ENCODE measurements at places on chromosomes 1 and 21.
A peak's percentile ranks its signal among the peaks of the same experiment; 100 is the strongest.

DNA sequence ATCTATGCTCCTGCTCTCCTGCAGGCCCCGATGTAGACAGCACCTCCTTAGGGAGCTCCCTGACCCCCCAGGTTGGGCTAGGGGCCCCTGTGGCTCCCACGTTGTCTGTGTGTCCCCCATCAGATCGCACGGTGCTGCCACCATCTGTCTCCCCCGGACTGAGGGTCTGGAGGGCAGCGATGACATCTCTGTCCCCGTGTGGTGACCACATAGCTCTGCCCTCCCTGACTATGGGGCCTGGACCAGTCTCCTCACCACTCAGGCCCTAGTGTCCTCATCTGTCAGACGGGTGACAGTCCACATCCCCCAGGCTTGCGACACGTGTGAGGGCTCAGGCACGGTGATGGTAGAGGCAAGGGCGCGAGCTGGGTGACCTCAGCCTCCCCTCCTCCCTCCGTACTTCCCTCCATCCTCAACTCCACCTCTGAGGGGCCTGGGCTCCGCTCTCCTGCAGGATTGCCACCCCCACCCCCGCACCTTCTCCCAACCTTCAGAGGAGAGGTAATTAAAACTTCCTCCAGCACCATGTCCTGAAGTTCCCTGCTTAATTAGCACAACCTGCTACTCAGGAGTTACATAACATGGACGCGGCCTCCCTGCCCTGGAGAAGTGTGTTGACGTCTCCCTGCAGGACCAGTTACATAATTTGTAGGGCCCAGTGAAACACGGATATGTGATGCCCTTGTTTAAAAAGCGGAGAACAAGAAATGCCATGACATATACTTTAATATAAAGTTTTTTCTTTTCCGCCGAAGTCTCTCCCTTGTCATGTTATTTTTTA is 288.2 kb downstream of the PTPRU start:
- H3K4me3 ChIP-seq, result no peak overlapping the region
- H3K36me3 ChIP-seq, result no peaks in the 10 kb centered on the region
- no peak overlapping the region for H3K27ac ChIP-seq
- peaks cover 69% of the 10 kb centered on the region for H3K27me3 ChIP-seq

DNA sequence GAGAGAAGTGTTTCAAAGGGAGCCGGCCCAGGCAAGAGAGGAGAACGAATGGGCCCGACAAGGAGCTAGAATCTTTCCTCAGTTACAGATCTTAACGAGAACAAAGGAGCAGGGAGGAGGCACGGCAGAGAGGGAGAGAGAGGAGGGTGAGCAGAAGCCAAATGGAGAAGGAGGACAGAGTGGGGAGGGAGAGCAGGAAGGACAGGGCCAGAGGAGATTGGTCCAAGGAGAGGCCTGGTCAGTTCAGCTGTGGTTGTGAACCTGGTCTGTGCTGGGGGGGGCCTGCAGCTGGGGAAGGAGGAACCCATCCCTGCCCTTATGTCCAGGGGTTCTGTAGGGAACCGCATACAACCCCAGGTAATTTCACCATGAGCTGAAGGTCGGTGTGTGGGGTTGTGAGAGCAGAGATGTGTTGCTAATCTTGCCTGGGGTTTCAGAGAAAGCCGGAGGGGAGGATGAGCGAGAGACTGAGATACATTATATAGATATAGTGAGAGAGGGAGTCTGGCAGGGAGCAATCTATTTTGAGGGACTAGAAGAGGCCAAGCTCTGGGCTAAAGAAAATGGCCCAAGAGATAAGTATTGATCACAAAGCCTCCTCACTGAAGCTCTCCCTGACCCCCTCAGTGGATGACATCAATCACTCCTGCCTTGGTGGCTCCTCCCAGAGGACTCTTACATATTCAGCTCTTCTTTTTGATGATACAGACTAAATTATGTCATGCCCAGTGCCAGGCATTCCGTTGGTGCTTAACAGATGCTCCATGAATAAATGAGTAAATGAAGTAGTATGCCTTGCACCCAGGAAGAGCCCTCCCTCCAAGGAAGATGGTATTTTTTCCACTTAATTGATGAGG is 64.2 kb upstream of the CD1D start:
- DNase-seq, result no peak
- no peak overlapping the region for H3K27ac ChIP-seq
- H3K4me3 ChIP-seq, result no peak overlapping the region

DNA sequence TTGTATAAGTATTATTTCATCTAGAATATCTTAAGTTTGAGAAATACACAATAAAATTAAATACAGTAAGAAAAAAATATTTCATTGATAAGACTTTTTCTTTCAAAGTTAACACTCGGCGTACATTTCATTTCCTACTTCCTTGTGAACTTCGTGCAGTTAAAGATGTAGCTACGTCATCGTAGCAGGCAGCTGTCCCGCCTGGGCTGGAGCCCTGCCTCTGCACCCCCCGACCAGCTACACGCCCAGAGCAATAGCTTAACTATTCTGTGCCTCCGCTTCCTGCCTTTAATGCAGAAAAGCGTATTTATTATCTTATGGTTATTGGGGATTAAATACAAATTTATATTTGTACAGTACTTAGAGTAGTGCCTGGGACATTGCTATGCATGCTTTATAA is 53.5 kb downstream of the CLSTN1 start:
- DNase-seq, result no peak
- no peaks in the 10 kb centered on the region for H3K4me1 ChIP-seq
- H3K36me3 ChIP-seq, result peaks cover 32% of the 10 kb centered on the region
- H3K27ac ChIP-seq, result no peak overlapping the region
- no peak overlapping the region for H3K4me3 ChIP-seq

- peaks cover 13% of the 10 kb centered on the region for H3K4me1 ChIP-seq
- H3K27ac ChIP-seq, result no peak overlapping the region
- no peak overlapping the region for H3K4me3 ChIP-seq
- no peaks in the 10 kb centered on the region for H3K36me3 ChIP-seq
- DNase-seq, result no peak
These were observed 69.0 kb downstream of the VWA5B1 start for GRCh38 chr1:20359451-20360330.

DNA sequence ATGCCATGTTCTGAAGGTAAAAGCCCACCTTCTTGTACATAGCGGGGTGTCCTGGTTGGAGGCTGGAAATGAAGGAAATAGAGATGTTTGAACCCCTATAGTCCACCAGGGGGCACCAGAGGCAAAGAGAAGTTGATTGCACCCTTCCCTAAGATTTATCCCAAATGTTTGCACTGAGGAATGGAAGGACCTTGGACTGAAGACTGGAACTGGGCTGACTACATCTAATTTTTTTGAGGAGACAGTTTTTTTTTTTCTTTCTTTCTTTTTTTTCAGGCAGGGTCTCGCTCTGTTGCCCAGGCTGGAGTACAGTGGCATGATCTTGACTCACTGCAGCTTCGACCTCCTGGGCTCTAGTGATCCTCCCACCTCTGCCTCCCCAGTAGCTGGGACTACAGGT is 55.3 kb upstream of the EIF4G3 start:
- DNase-seq, result no peak
- no peak overlapping the region for H3K27ac ChIP-seq
- H3K4me1 ChIP-seq, result no peaks in the 10 kb centered on the region
- no peaks in the 10 kb centered on the region for H3K27me3 ChIP-seq
- H3K36me3 ChIP-seq, result no peaks in the 10 kb centered on the region

GRCh38 chr1:193113258-193113991 is 8.2 kb upstream of the GLRX2 start:
- no peaks in the 10 kb centered on the region for H3K36me3 ChIP-seq
- no peak overlapping the region for H3K27ac ChIP-seq
- DNase-seq, result no peak
- no peaks in the 10 kb centered on the region for H3K27me3 ChIP-seq

DNA sequence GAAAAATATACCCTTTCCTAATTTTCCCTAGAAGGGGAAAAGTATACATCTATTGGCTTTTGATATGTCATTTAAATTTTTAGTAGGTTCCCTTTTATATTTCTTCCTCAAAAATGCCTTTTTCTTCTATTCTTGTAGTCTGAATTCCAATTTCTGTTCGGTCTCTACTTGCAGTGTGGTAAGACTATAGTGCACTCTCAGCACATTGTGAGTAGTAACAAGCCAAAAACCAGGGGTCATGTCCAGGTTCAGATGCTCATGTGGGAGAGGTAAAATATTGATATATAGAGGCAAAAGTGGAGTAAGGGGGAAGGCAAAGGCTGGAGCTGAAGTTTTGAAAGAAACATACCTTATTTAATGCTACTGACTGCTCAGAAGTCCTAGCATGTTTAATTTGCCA is 4.0 kb upstream of the FCGR2A start:
- no peak overlapping the region for H3K4me3 ChIP-seq
- no peak overlapping the region for H3K27ac ChIP-seq
- no peaks in the 10 kb centered on the region for H3K27me3 ChIP-seq
- DNase-seq, result no peak
- no peaks in the 10 kb centered on the region for H3K36me3 ChIP-seq

DNA sequence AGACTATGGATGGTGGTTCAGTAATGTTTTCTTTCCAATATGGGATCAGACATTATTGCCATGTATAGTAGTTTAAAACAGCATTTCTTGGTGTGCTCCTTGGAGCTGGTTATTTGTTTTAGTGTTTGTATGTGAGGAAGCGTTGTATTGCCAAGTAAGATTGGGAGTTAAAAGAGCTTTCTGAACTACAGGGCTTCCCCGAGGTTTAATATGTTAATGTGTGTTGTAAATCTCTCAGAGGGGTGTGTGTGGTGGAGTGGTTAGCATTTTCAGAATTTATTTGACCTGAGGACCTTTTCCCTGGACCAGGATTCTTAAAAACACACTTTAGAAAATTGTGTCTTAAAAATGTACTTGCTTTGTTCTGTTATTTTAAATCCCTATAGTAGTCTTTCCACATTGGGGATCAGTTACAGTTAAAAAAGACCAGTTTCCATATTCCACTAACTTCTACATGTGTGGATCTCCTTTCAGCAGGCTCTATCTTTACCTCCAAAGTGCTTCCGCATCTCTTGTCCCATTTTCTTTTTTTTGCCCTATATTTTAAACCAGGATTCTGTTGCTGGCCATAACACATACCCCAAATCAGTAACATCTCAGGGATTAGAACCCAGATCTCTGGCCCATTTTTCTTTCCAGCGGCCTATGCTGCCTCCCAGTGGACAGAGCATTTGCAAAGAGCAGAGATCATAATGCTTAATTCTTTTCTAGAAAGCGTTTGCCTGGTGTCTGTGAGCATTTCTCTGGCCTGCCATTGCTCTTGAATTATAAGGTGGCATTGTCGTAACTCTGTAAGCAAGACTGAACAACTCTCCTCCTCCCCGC is 58.6 kb downstream of the PBX1 start:
- peak overlapping the region; percentile 79 for H3K27ac ChIP-seq
- H3K36me3 ChIP-seq, result no peaks in the 10 kb centered on the region
- H3K4me3 ChIP-seq, result no peak overlapping the region
- H3K27me3 ChIP-seq, result no peaks in the 10 kb centered on the region
- no peak for DNase-seq

DNA sequence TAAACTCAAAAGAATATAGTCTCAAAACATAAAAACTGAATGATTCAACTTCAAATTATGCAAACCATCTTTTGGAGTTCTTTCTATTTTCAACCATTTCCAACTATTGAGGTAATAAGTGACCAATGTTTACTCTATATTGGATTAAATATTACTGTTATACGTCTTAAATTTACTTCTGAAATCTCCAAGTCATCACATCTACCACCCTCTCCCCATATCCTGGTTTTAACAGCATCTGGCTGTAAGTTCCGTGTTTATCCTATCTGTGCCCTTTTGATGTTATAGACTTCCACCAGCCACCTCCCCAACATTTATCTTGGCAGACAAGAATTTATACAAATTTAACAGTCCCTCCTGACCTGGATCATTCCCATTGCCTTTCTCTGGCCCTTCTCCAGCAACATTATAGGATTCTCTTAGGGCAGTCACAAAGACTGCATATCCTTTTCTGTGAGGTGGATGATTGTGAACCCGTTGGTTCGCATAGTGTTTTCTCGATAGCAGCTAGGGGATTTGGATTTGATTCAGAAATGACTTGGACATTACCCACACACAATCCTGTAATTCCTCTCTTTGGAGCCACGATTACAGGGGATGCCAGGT is 313.4 kb upstream of the FMN2 start:
- DNase-seq, result no peak
- no peaks in the 10 kb centered on the region for H3K27me3 ChIP-seq
- no peak overlapping the region for H3K27ac ChIP-seq
- H3K4me1 ChIP-seq, result no peaks in the 10 kb centered on the region

GRCh38 chr1:24252185-24252780 is 65.2 kb upstream of the IFNLR1 start:
- DNase-seq, result no peak
- no peaks in the 10 kb centered on the region for H3K27me3 ChIP-seq
- H3K36me3 ChIP-seq, result no peaks in the 10 kb centered on the region

- no peak overlapping the region for H3K27ac ChIP-seq
- DNase-seq, result no peak
- H3K4me3 ChIP-seq, result no peak overlapping the region
- no peaks in the 10 kb centered on the region for H3K4me1 ChIP-seq
- no peaks in the 10 kb centered on the region for H3K27me3 ChIP-seq
- no peaks in the 10 kb centered on the region for H3K36me3 ChIP-seq
These were observed 51.6 kb downstream of the BACH1 start for GRCh38 chr21:29350246-29350779.

DNA sequence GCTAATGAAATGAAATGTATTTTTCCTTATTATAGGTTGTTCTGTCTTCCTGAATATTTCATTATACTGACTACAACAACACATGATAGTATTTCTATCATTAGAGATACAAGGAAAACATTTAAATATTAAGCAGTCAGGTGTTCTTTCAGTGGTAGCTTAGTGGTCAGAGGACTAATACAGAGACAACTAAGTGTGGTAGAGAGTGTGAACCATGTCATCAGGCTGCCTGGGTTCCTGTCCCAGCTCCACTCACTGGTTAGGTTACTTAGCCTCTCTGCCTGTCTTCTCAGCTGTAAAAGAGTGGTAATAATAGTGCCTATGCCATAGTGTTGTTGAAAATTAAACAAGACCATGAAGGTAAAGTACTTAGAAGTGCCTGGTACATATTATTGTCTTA is 3.9 kb downstream of the UAP1 start:
- no peak for DNase-seq
- peaks cover 23% of the 10 kb centered on the region for H3K36me3 ChIP-seq
- no peaks in the 10 kb centered on the region for H3K27me3 ChIP-seq
- H3K4me3 ChIP-seq, result no peak overlapping the region

DNA sequence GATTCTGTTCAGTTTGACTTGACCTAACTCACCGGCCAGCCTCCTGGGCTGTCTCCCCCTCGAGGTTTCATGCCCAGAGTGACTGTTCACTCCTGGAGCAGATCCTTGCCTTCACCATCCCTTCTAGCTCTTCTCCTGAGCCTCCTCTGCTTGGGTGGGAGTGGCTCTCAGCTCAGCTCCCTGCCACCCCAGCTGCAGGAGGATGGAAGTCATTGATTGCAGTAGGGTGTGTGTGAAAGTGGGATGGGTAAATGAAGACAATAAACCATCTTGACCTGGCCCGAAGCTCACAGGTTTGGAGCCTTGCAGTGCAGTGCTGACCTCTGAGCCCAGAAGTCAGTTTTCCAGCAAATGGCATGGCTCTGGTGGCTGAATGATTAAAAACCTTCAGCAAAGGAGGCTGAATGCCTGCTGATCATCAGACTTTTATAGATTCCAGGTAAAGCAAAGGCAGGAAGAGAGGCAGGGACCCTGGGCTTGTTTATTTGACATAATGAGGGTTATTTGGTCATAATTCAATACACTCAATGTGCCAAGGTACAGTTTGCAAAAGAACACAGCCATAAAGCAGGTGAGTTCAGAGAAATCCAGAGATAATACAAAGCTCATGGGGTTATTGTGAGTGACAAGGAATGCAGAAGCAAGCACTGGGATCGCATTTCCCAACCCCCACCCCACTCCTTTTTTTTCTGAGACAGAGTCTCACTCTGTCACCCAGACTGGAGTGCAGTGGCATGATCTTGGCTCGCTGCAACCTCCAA is 17.5 kb upstream of the TFF3 start:
- H3K4me1 ChIP-seq, result peaks cover 5% of the 10 kb centered on the region
- no peaks in the 10 kb centered on the region for H3K36me3 ChIP-seq
- H3K27me3 ChIP-seq, result no peaks in the 10 kb centered on the region
- no peak overlapping the region for H3K4me3 ChIP-seq

Data from esophagus squamous epithelium (tissue), 5 donors.